ENCODE measurements at places on chromosomes 1 and 21. TPM values are rescaled to one million over a fixed set of nuclear protein-coding genes. Genes with fewer than 3 reads are reported as not detected.

The TMEM240 gene
- total RNA-seq, result 4.0 TPM

The MARK1 gene
- 0.89 TPM for total RNA-seq

The CCDC17 gene
- total RNA-seq, result under 0.01 TPM

The CDKN2C gene
- total RNA-seq, result 33.9 TPM

All from bronchus fibroblast of lung (primary cell).